ENCODE measurements at places on chromosomes 4 and X. TPM values are rescaled to one million over a fixed set of nuclear protein-coding genes. Genes with fewer than 3 reads are reported as not detected.

The TLR1 gene
- 14.4 TPM for total RNA-seq

The SSX4B gene
- total RNA-seq: not detected

The MAP3K15 gene
- not detected for total RNA-seq

The TMSB15B gene
- 7.8 TPM for total RNA-seq

GRCh38 chr4:15884666-15885065 lies 53.9 kb downstream of the FGFBP1 start:
- DNase-seq: no peak

DNA sequence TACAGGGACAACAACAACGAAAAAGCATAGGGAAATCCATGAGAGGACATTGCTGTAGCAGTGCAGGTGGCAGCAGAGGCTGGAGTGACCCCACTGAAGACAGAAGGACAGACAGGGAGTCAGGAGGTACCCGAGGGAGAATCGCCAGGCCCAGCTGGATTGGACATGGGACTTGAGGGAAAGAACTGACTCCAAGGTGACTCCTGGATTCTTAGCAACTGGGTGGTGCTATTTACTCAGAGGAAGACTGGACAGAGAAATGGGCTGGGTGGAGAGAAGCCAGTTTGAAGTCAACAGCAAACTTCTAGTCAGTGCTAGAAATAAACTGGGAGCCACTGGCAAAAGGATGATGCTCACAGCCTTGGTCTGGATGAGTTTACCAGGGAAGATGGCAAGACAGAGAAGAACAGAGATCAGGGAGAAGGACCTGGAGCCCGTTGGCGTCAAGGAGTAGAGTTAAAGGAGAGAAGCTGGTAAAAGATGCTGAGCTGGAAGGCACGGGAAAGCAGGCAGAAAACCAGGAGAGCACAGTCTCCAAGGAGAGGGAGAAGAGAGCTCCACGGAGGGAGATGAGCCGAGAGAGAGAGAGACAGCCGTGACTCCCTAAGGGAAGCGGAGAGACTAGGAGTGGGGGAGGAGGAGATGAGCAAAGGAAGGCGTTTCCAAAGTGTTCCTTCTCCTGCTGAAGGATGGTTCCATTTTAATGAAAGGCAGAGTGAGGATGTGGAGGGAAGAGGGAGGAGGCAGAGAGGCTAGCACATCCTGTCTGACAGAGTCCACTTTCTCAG lies 119.4 kb downstream of the AFAP1 start:
- no peak for DNase-seq

- DNase-seq: peak; percentile 24
Measured at GRCh38 chr4:112109360-112110058, 35.7 kb upstream of the FAM241A start.

GRCh38 chr4:87046121-87046551 lies 111.3 kb downstream of the AFF1 start:
- DNase-seq: no peak

GRCh38 chr4:145011636-145012035 lies 86.4 kb downstream of the ANAPC10 start:
- DNase-seq: no peak

- DNase-seq: peak; percentile 79
Measured at GRCh38 chr4:110287130-110287529, 88.7 kb upstream of the ELOVL6 start.

DNA sequence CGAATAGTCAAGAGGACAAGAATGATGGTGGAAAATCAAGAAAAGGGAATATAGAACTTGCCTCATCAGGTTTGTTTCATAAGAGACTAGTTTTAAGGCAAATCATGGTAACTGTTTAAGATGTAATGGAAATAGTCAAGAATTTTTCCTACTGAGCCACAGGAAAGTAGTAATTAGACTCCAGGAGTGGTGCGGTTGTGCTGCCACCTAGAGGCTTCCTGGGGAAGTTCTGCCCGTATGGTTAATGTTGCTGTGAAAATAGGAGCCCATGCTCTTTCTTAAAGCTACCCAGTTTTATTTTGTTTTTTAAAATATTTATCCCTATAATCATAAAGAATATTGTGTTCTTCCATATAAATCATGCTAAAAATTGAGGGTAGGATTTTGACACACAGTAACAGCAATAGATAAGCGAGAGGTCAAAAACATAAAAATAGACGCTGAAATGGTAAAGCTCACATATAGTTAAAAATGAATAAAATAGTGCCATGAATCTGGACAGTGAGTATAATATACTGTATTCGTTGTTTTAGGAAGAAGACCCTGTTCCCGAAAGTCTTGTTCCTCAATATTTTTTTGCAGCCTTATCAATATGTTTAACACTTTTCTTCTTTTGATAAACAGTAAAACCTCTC lies 87.0 kb downstream of the PHOX2B start:
- DNase-seq: peak; percentile 31
